ENCODE measurements at places on chromosomes 3 and 15.

DNA sequence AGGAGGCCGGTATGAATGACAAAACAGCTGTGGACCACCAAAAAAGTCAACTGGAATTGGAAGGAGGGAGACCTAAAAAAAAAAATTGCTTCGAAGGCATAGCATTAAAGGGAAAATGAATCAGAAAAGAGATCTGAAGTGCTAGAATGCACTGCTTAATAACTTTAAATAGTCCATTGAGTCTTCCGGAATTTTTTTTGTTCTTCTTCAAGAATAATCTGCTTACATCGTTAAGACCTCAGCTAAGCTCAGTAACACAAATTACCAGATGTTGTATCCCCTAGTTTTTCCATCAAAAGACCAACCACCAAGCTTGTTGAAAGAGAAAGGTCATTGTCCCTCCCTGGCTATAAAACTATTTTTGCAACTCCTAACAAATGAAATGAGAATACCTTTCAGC lies 560.5 kb downstream of the NR2F2 start:
- no peaks in the 10 kb centered on the region for H3K27me3 ChIP-seq
- peak overlapping the region; percentile 67 for H3K27ac ChIP-seq
- H3K36me3 ChIP-seq = no peaks in the 10 kb centered on the region
- peak overlapping the region; percentile 37 for H3K4me3 ChIP-seq

GRCh38 chr3:72375237-72376076 lies 472.8 kb downstream of the SHQ1 start:
- no peak overlapping the region for H3K4me3 ChIP-seq
- H3K27me3 ChIP-seq = no peaks in the 10 kb centered on the region
- no peak for DNase-seq
- H3K36me3 ChIP-seq = peaks cover 5% of the 10 kb centered on the region
- no peak overlapping the region for H3K27ac ChIP-seq
- peaks cover 13% of the 10 kb centered on the region for H3K4me1 ChIP-seq

GRCh38 chr15:40157778-40158447 lies 3.0 kb upstream of the BUB1B start:
- H3K4me3 ChIP-seq = no peak overlapping the region
- no peaks in the 10 kb centered on the region for H3K36me3 ChIP-seq
- DNase-seq = no peak
- H3K4me1 ChIP-seq = peaks cover 15% of the 10 kb centered on the region

- DNase-seq = no peak
- no peak overlapping the region for H3K4me3 ChIP-seq
- H3K27me3 ChIP-seq = no peaks in the 10 kb centered on the region
- H3K4me1 ChIP-seq = no peaks in the 10 kb centered on the region
Measured at GRCh38 chr3:149058602-149059001, 27.7 kb downstream of the HLTF start.

DNA sequence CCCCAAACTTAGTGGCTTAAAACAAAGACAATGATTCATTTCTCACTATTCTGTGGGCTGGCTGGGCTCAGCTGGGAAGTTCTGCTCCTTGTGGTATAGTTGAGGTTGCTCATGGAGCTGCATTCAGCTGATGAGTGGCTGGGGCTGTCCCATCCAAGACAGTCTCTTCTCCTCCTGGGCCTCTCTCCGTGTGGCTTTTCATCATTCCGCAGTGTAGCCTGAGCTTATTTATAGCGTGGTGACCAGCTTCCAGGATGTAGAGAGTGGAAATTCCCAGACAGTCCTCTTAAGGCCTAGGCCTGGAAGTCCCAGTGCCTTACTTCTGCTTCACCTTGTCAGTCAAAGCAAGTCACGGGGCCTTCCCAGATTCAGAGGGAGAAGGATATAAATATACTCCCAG lies 136.7 kb upstream of the DAZL start:
- no peak for DNase-seq
- H3K4me1 ChIP-seq = no peaks in the 10 kb centered on the region
- H3K4me3 ChIP-seq = no peak overlapping the region
- no peaks in the 10 kb centered on the region for H3K27me3 ChIP-seq
